Cerebellar nuclear complex (tissue), 1 donor: ENCODE measurements at places on chromosomes 4 and X.
A peak's percentile ranks its signal among the peaks of the same experiment; 100 is the strongest.

DNA sequence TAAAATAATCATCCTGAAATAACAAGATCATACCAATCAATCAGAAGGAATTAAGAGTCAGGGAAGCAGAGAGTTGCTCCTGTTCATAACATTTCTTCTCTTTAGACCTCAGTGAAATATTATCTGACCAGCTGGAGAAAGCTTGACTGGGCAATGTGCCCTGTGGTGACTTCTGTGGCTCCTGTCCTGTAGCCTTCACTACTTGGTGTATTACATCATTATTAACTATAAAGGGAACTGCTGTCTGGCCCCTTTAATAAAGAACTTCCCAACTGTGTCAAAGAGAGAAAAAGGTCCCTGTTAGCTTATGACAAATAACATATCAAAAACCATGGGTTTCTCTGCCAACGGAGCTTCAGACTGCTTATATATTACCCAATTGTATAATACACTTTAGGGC lies 18.0 kb downstream of the OPHN1 start:
- DNase-seq: no peak

DNA sequence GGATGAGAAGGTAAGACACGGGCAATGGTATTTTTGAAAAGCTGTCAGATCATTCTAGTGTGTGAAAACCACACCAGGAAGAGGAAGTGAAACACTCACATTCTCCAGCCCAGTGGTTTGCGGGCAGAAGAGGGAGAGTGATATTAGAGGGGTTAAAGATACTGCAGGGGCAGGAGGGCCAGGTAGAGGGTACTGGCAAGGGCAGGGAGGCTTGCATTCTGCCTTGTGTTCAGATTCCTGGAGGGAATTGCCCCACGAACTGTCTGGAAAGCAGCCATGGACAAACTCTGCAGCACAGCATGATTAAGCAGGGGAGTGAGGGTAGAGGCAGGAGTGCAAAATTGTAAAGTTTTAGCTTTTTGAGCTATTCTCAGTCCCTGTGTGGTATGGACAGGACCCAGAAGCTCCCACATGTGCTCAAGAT lies 30.9 kb downstream of the NIPAL1 start:
- no peak for DNase-seq

DNA sequence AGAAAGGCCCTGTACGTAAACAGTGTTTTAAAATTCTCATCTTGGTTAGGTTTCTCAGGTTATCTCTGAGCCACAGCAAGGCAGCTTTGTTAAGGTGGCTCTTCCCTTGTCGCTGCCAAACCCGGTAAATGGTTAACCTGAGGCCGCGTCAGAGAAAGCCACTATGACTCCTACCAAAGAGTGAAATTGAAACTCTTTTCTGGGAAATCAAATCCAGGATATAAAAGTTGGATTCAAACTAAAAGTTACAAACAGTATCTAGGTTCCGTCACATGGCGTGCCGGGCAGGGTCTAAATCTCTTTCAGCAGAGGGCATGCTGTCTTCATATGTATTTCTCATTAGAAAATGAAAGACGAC lies 433 bp downstream of the MMAA start:
- peak; percentile 18 for DNase-seq

GRCh38 chr4:139740531-139741041 lies 75.0 kb downstream of the MGST2 start:
- DNase-seq: peak; percentile 81

DNA sequence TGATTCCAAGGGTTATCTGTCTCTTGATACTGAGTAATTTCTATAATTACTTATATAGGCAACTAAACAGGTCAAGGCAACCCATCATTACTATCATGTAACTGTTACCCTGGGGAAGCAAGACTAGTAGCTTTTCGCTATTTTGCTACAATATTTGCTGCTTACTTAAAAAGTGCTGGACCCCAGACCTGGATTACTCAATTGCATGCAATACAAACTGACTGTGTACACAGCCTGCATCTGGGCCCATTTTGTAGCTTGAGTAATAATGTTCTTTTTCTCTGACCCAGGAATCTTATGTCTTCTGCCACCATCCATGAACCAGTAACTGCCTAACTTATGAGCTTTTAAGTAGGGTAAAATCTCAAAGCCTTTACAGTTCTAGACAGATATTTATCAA lies 53.4 kb downstream of the CNOT6L start:
- no peak for DNase-seq

DNA sequence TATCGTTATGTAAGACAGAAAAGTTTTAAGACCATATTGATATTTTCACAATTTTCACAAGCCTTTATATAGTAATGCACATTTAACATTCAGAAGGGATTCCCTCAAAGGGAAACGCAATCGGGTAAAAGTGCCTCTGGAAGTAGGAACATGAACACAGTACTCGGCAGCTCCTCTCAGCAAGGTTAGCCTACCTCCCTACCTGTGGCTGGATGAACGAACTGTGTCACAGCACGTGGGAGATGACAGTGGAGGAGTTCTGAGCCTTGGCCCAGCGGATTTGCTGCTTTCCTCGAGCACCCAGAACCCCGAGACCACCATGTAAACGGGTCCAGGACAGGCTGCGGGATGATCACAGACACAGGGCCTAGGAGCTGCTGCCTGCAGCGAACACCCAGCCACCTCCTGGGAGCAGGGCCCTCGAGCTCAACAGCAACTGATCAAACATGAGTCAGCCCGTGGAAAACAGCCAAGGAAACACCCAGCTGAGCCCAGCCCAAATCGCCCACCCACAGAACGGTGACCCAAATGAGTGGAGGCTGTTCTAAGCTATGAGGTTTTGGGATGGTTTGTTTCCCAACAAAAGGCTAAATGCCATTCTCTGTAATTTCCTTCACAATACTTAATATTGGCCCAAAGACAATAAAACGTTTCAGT lies 30.4 kb downstream of the FAT1 start:
- DNase-seq: no peak

DNA sequence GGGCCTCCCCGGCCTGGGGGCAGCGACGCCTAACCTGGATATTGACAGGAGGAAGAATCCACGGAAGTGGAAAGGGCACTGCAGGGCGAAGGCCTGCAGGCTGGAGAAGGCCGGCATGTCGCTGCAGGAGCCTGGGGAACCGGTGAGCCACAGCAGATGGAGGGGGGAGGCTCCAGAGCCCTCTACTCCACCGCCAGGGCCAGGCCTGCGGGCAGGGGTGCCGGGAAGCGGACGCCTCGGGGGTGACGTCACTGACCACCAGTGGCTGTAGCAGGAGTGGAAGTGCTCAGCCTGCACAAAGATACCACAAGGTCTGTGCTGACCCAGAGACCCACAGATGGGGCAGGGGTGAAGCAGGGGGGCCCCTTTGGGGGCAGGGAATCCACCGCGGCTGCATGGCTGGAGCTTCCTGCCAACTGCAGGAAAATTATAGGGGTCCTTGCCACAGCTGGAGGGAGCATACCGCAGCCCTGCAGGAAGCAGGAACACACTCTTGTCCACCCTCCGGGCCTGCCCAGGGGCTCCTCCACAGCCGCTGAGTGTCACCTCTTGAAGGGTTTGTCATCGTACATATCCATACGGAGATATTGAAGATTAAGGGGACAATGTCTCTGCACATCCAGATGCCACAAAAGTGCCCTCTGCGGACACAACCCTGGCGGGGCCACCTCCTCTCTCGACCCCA lies 7.6 kb upstream of the HTRA3 start:
- no peak for DNase-seq
